ENCODE measurements at places on chromosomes 5 and 9.

GRCh38 chr9:89179895-89180734 is 1.5 kb upstream of the SHC3 start:
- no peak for DNase-seq

- no peak for DNase-seq
Observed at GRCh38 chr9:122287214-122287720, 22.6 kb downstream of the MRRF start.

GRCh38 chr5:142654578-142655058 is 31.3 kb downstream of the FGF1 start:
- no peak for DNase-seq

DNA sequence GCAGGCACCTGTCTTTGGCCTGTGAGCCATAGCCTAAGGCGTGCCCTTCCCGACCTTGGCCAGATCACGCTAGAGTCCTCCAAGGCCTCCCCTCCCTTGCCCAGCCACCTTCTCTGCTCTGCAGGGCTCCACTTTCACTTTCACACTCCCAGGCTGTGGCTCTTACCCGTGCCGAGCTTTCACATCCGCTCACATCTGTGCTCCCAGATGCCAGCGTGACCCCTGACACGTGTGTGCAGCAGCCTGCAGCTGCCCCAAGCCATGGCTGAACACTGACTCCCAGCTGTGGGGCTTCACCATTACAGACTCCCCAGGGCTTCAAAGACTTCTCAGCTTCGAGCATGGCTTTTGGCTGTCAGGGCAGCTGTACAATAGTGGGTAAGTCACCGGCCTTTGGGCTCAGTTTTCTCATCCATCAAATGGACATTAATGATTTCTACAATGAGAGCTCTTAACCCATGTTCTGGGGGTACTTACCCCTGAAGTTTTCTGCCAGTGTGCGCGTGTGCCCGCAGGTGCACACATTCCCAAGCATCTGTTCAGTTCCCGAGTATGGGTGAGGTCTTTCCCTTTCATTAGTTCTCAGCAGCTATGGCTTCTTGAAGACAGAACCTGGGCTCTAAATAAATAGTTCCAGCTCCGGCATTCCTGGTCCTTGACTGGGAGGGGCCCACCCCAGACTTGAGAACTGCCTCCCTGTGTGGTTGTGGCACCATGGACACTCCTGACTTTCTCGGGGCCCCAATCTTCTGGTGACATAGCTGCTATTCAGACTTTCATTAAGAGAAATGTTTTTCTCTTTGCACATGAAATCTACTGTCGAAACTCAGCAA is 118.6 kb downstream of the RGS3 start:
- peak; percentile 43 for DNase-seq

- DNase-seq = no peak
Observed at GRCh38 chr5:155522540-155522939, 509.0 kb downstream of the KIF4B start.

- DNase-seq = no peak
Observed at GRCh38 chr9:132166599-132166998, 4.7 kb downstream of the NTNG2 start.

DNA sequence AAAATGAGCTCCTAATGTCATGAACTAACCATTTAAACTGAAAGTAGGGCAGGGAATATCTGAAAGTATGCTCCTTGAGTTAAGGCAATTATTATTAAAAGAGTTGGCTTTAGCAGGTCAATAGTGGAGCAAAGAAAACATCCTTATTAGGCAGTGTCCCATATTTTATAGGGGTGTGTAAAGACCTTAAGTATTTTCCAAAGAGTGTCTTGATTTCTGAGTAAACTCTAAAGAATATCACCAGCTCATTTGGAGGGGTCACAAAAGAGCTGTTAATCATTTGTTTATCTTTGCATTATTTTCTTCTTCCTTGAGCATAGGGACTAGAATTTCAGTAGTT is 109.3 kb downstream of the MUSK start:
- no peak for DNase-seq

GRCh38 chr5:160284291-160284873 is 28.0 kb downstream of the CCNJL start:
- no peak for DNase-seq

DNA sequence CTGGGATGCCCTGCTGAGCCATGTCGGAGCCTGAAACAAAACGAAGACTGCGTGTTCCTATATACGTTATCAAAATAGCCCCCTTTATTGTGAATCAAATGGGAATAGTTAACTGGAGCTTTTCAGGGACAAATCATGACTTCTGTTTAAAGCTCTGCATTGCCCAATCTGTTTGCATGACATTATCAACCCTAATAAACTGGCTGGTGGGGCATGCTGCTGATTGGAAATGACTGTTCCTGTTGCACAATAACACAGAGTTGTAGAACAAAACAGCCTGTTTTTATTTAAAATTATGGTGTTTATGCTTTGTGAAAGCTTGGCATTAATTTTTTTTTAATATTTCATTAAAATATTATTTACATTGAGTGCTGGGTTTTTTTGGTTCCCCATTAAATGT is 215.5 kb downstream of the TMEM167A start:
- DNase-seq = no peak

DNA sequence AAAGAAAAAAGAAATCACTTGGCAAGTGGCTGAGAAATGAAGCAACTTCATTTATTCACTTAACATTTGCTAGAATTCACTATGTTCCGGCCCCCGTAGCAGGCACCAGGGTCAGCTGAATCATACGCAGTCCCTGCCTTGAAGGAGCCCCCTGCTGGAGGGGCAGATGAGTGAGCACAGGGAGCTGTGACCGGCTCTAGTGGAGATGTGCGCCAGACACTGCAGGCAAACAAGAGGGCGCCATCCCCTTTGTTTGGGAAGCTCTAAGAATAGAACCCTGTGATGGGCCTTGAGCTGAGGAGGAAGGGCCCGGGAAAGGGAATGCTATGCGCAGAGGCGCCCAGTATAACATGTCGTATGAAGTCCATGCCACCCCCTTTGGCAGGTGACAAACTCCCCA is 20.2 kb upstream of the RPL26L1 start:
- no peak for DNase-seq

DNA sequence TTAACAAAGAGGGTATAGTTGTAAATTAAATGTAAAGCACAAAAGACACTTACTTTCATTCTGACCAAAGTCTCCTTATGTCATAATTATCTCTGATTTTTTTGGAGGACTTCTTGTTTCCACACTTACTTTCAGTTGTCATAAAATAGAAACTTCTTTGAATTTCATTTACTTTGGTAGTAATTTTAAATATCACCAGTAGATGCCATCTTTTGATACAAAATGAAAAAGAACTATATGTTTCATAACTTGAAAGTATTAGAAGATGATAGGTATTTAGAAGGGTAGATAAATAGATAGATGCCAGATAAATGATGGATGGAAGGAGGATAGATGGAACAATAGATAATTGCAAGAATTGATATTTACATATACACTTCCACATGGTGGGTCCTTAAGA is 1865.3 kb upstream of the CDH9 start:
- DNase-seq = no peak

DNA sequence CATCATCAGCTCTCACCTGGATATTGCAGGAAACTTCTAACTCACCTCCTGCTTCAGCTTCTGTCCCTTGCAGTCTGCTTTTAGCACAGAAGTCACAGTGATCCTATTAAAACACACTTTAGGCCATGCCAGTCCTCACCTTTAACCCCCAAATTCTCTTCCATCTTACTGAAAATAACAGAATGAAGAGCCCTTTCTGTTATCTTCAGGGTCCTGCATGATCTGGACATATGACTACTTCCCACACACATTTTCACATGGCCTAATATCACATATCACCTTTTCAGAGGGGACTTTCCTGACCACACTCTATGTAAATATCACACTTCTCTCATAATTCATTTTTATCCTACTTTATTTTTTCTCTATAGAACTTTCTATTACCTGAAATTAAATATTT is 550.6 kb upstream of the CLINT1 start:
- no peak for DNase-seq

- DNase-seq = peak; percentile 52
Observed at GRCh38 chr5:134184155-134185135, 7.7 kb upstream of the SKP1 start.

DNA sequence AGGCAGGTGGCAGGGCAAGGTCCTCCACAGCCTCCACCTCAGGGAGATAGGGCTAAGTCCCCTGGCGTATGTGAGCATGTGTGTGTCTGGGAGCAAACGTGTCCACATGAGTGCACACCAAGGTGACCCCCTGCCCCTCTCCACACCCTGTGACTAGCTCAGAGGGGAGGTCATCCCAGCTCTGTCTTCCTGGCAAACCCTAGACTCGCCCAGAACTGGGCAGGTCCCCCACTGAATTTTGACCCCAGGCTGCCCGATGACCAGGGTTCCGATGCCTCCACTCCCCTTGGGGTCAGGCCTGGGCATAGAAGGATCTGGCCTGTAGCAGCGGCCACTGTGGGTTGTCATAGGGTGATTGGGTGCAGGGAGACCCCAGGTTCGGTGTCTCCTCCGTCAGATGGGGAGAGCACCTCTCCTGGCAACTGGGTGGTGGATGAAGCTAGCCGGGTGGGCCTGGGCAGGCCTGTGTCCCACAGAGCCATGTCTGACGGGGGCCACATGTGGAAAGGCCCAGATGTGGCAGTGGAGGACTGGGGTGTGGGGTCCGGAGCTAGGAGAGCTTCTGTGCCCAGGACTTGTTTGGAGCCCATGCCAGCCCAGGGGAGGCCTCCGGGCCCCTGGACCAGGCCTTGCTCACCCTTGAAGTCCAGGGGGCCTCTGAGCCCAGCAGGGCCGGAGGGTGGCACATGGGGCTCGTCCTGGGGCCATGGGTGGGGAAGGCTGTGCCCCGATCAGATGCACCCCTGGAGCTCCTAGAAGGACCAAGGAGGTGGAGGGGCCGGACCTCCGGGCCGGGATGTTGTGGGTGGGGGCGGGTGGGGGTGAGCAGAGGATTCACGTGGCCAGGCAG is 6.2 kb downstream of the DIPK1B start:
- DNase-seq = no peak

- DNase-seq = no peak
Observed at GRCh38 chr9:95381221-95381620, 63.7 kb upstream of the FANCC start.

GRCh38 chr5:171544913-171545765 is 125.7 kb downstream of the FGF18 start:
- DNase-seq = no peak

GRCh38 chr9:33800886-33801285 is 5.5 kb downstream of the PRSS3 start:
- no peak for DNase-seq

- no peak for DNase-seq
Observed at GRCh38 chr5:106097340-106097739, 1573.4 kb downstream of the EFNA5 start.

DNA sequence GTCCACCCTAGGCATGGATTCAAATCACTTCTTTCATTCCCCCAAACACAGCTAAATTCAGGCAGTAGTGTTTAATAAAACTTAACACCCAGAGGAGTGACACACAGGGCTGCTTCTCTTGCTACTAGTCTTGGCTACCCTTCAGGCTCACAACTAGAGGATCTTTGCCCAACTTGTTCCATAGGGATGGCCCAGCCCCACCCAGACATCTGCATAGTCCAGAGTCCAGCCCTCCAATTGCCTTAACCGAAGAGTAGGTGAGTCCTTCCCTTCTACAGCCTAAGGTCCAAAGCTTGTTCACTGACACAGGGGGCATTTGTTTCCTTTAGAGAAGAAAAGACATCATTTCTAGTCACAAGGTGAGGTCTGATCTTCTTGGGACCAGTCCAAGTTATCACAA is 15.2 kb upstream of the RXFP3 start:
- DNase-seq = no peak

GRCh38 chr9:113636165-113636564 is 172.6 kb downstream of the RGS3 start:
- DNase-seq = no peak

GRCh38 chr5:172603251-172603806 is 37.7 kb upstream of the NEURL1B start:
- no peak for DNase-seq

- DNase-seq = no peak
Observed at GRCh38 chr9:74742792-74743730, 144.7 kb downstream of the TRPM6 start.

DNA sequence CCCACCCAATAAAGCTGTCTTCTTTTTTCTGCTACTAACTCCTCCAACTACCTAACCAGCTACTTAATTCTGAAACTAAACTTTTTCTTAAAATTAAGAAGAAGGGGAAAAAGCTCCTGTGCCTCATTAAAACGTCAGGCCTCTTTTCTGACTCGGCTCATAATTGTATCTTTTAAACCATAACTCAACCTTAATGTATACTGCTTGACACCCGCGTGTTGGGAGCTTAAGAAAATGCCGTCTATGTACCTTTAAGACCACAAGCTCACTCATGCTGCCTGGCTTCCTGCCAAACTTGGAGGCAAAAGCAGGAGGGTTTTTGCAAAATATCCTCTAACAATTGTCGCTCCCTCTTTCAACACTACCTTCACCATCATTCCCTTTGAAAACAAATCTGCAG is 5.0 kb downstream of the EBF1 start:
- DNase-seq = no peak

GRCh38 chr5:1140171-1140817 is 28.4 kb upstream of the SLC12A7 start:
- peak; percentile 68 for DNase-seq

DNA sequence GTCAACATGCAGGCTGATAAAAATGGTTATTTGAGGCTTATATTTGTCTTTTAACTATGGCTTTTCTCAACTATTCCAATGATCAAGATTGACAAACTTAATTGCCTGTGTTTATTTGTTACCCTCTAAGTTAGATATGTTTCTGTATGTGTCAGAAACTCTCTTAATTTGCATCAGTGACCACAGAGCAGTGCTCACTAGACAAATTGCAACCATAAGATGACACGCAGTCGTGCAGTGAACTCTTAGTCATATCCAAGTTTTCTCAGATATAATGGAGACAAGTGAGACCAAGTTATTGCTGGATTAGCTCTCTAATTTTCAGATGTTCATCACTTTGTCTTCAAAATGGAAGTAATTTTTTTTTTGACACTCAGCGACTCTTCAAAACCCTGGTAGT is 342.2 kb upstream of the RFX3 start:
- no peak for DNase-seq

Measured in activated CD8-positive, alpha-beta memory T cell treated with anti-CD3 and anti-CD28 coated beads for 4 hours (primary cell).